ENCODE measurements at places on chromosomes 2 and 18.

- no peak for DNase-seq
Measured at GRCh38 chr2:176056406-176056805, 27.4 kb downstream of the EVX2 start.

DNA sequence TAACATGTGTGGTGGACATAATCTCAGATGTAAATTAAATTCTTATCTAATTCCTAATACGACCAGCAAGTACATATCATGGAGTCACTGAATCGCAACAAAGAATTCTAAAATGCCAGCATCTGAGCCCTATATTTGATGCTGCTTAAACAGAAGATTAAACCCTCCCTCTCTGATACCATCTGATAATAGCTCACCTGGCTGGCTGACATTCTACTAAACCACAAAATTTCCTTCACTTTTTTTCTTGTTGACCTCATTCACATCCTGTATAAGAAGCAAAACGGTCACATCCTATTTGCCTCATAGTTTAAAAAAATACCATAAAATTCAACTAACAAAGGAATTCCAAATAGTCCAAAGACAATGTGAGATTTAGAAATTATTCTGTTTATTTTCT is 371.6 kb upstream of the SLC8A1 start:
- DNase-seq = no peak

DNA sequence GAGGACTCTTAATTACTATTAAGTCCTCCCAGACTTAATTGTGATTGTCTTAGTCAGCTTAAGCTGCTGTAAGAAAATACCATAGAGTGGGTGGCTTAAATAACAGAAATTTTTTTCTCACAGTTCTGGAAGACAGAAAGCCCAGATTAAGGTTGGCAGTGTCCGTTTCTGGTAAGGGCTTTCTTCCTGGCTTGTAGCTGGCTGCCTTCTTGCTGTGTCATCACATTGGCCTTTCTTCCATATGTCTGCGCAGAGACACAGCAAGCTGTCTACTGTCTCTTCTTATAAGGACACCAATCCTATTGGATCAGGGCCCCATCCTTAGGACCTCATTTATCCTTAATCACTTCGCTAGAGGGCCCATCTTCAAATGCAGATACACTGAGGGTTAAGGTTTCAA is 38.5 kb downstream of the ASXL3 start:
- no peak for DNase-seq

- DNase-seq = no peak
Measured at GRCh38 chr18:50138181-50139064, 56.5 kb downstream of the MYO5B start.

- DNase-seq = no peak
Measured at GRCh38 chr2:3902131-3902530, 198.8 kb downstream of the DCDC2C start.

DNA sequence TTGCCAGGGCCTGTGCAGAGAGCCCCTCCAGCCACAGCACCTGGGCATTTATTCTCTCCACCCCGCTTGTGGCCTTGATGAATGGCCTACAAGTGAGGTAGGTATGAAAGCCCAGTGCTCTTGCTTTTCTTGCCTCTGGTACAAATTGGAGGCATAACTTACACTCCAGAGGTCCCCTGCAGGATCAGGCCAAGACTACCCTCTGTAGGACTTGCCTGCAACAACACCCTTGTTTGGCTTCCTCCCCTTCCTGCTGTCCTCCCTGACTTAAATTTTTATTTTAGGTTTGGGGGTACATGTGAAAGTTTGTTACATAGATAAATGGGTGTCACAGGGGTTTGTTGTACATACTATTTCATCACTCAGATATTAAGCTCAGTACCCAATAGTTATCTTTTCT is 95.7 kb downstream of the CDC42EP3 start:
- DNase-seq = no peak

Data from RKO (cell line).